GM04503 (cell line): ENCODE measurements at places on chromosomes 2 and 18.

DNA sequence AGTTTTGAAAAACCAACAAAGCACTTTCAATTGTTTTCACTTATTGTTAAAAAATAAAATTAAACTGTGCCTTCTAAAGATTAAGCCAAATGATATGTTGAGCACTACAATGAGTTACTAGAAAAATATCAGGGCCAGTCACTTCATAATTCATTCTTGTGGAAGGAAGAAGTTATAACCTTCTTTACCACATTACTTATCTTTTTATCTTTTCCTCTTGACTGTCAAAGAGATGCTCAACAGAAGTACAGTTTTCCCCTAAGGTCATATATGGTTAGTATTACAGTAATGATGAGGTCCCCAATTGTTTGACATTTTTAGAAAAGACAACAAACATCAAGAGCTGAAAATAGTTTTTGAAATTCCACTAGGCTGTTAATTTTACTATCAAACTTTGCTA, 9.4 kb downstream of the PELI1 start:
- DNase-seq: no peak

GRCh38 chr2:215796140-215796855, 217.1 kb downstream of the MREG start:
- no peak for DNase-seq

GRCh38 chr18:79507076-79507545, 111.4 kb downstream of the NFATC1 start:
- no peak for DNase-seq

GRCh38 chr2:105787376-105788318, 42.9 kb downstream of the NCK2 start:
- no peak for DNase-seq

DNA sequence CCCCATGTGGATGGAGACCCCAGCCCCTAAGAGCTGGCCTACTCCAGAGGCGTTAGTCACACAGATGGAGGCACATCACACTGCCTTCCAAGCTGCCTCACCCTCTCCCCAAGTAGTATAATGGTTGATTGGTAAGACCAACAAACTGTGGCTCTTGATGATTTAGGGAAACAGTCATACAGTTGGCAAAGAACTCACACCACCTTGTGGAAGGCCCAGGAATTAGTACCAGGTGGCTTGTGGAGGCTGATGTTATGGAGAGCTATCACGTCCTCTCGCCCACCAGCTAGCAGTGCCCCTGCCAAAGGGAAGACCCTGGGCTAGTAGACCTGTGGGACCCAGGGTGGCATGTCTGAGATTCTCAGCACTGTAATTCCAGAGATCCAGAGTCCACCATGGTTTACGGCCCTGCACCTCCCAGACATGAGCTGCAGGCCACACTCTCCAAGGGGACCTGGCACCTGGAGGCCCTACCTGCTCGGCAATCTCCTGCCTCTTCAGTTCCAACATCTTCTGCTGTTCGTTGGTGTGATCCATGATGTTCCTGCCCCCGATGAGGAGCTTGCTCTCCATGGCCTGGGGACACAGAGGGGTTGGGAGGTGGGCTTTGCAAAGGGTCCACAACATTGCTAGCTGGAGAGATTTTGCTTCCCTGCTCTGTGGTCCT, 26.3 kb downstream of the KIF3C start:
- no peak for DNase-seq

DNA sequence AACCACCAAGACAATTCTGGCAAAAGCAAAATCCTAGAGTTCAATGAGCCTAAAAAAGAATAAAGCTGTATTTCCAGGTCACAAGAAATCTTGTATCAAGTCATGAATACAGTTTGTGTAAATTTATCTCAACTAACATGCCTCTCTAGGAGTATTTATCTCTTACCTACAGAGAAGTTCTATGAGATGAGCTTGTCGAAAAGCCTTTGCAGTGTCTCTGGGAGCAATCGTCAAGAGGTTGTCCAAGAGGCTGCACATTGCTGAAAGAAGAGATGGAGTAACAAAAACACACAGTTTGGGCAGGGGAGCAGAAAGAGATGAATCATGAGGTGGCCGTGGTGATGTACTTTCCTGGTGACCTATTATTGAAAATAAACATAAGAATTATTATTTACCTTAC, 112.0 kb upstream of the CD226 start:
- DNase-seq: no peak

- no peak for DNase-seq
Observed at GRCh38 chr18:36561046-36561445, 263.5 kb downstream of the FHOD3 start.

GRCh38 chr18:36522509-36522908, 225.0 kb downstream of the FHOD3 start:
- DNase-seq: no peak

DNA sequence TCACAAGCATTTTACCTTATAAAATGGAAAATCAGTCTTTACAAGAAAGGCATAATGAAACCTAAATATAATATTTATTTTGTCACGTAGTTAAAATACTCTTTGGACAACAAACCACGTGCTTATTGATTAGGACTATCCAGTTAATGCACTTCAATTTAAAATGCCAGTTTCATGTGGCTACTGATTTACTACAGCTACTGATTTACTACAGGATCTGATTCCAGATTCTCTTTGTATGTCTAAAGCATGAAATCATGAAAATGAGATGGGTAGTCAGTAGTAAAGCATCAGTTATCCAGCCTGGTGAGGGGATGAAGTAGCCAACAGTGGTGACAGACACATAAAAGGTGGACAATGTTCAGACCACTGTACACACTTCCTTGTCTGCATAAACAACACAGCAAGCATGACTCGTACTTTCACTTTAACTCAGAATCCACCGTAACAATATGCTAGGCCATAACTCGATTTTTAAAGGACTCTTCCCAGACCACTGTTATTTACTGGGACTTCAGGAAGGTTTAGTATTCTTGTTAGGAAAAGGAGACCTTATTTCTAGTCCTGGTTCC, 24.9 kb downstream of the ACAA2 start:
- DNase-seq: no peak

DNA sequence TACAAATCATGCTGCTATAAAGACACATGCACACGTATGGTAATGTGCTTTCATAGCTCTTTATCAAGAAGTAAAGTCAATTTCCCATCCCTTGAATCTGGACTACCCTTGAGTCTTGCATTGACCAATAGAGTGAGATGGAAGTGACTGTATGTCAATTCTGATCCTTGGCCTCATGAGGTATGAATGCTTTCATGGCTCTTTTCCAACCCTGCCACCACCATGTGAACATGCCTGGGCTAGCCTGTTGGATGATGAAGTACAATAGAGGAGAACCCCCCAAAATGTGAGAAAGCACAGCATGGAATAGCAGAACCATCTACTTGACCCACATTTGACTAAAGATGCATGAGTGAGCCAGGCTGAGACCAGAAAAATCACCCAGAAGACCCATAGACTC, 237.0 kb downstream of the NYAP2 start:
- DNase-seq: no peak

DNA sequence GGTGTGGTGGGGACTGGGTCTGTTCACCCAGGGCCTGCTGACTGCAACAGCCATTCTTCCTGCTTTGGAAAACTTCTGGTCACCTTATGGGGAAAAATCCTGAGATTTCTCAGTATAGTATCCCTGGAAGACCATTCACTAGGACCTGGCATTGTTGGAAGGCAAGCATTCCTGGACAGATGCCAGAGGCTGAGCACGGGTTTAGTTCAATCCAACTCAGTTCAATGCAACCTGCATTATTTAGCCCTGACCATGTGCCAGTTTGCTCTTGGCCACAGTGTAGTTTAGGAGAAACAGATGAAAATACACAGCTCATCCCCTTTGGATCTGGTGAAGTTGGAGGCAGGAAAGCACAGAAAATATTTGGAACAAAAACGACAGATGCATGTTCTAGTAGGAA, 95.9 kb downstream of the LPIN1 start:
- no peak for DNase-seq
